ENCODE measurements at places on chromosomes 1 and 21.

GRCh38 chr1:101741910-101742309, 254.8 kb downstream of the OLFM3 start:
- DNase-seq = no peak

- no peak for DNase-seq
These were observed 51.0 kb downstream of the ZBTB18 start for GRCh38 chr1:244102046-244102445.

GRCh38 chr1:184716158-184716557, 38.5 kb downstream of the EDEM3 start:
- DNase-seq = no peak

DNA sequence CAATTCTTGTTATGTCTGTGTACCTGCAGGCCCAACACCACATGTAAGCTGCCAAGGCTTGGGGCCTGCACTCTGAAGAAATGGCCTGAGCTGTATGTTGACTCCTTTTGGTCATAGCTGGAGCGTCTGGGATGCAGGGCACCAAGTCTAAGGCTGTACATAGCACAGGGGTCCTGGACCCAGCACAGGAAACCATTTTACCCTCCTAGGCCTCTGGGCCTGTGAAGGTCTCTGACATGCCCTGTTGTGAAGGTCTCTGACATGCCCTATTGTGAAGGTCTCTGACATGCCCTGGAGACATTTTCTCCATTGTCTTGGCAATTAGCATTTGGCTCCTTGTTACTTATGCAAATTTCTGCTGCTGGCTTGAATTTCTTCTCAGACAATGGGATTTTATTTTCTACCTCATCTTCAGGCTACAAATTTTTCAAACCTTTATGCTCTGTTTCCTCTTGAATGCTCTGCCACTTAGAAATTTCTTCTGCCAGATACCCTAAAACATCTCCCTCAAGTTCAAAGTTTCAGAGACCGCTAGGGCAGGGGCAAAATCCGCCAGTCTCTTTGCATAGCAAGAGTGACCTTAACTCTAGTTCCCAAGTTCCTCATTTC, 246.7 kb upstream of the B3GALT2 start:
- no peak for DNase-seq

DNA sequence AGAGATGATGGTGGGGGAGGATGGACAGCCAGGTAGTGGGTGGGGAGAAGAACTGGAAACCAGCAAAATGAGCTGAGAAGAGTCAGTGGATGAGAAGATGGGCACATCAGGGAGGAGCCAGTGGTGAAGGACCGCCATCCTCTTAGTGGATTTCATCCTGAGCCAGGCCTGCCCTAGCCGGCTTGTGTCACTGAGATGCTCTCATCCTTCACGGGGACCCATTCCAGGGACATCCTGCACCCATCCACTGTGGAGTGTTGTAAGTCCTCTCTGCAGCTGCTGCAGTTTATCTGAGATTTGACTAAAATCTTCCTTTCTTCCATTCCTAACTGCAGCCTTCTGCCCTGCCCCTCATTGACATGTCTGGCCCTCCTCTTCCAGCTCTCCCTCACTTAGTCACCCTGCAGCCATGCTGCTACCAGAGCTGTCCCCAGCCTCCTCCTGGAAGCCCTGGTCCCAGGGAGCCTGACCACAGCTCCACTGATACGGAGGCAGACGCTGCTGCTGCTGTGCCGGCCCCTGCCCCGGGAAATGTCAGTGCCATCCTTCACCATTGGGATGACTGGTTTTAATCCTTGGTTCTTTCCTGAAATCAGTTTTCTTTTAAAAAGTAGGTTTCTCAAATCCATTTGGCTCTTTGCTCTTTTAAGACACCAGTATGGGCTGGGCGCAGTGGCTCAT, 33.2 kb downstream of the STUM start:
- DNase-seq = no peak

GRCh38 chr1:232335261-232335660, 294.7 kb downstream of the SIPA1L2 start:
- peak; percentile 53 for DNase-seq

DNA sequence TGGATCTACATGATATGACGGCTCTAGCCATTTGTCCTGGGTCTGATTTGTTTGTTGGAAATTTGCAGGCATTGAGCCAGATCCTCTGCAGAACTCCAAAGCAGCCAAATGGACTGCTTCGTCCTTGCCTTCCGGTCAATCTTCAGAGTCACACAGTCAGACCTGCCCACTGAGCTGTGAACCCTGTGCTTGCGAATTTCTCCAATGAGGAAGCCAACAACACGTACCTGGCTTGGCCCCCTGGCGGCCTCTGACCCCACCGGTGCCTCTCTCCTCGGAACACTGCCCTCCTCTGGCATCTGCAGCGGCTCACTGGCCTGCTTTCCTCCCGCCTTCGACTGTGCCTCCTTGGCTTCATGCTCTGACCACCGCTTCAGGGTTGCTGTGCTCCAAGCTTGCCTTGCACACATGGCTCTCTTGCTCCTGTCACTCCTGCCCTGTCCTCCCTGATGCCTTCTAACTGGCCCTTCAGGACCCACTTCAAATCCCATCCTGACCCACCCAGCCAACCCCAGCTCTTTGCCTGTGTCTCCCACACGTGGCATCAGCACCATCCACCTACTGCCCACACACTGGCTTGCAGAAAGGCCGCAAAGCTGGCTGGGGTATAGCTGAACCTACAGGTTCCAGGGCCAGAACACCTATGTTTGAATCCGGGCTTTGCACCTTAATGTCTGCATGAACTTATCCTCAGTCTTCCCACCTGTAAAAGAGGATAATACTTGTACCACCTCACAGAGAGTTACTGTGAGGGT, 128.2 kb downstream of the KCNN3 start:
- DNase-seq = no peak

- DNase-seq = no peak
These were observed 198.3 kb downstream of the SLC44A5 start for GRCh38 chr1:75412616-75413015.

- DNase-seq = no peak
These were observed 16.3 kb upstream of the PPM1J start for GRCh38 chr1:112731451-112731850.

DNA sequence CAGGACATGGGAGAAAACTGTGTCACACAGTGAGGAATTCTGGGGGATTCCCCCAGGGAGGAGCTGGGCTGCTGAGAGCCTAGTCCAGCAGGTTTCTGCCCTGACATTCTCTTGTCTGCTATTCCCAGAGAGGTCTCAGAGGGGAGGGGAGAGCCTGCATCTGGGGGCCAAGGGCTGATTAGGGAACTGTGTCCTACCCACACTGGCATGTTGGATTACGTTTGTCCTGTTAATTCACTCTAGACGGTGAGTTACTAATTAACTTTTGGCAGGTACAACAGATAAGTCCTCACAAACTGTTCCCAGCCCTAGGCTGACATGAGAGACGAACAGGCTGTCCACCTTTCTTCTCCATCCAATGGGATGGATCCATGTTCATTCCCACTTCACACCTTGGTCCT, 2.6 kb upstream of the SH3BGRL3 start:
- no peak for DNase-seq

DNA sequence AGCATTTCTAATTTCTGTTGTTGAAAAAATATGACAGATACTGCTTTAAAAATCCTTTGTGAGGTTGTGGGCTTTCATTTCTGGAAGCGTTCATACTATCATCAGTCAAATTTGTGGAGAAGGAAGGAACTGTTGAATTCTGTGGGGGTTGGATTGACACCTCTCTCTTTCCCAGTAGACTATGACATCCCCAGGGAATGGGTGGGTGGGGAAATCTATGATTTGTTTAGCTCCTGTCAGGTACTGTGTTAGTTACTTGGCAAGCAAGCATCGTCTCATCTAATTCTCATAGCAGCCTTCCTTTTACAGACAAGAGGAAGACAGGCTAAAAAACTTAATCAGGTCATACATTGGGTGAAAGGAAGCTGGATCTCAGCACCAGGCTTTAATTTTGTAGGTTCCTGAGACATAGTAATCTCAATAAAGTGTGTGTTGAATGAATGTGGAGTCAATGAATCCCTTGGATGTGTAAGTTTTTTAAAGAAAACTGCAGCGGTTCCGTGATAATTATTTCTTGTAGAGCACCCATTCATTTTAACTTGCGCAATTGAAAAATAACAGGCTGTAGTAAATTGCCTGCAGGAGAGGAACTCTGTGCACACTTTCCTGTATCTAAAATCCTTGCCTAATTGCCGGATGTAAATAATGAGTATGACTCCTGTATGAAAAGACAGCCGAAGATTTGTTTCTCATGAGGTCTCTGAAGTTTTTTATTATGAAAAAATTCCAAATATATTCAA, 60.6 kb downstream of the MYOM3 start:
- no peak for DNase-seq

GRCh38 chr1:47627016-47627415, 189.2 kb downstream of the FOXD2 start:
- no peak for DNase-seq

GRCh38 chr1:47677241-47677940, 239.5 kb downstream of the FOXD2 start:
- no peak for DNase-seq

GRCh38 chr1:19639999-19640362, 4.1 kb upstream of the NBL1 start:
- DNase-seq = no peak

DNA sequence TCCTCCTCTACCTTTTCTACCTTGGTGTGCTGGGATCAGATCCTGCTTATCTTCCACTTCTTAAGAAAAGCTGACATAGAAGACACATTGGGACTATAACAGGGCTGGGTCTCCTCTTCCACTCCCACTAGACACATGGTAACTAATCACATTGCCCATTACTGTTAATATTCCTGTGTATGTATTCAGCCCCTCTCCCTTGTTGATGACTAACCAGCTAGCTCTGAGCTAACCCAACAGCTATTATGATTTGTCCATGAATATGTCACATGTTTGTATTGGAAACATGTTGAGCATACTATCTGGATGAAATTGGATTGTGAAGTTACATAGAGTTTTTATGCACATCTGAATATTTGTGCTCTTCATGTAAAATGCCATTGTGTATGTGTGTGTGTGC, 52.9 kb downstream of the MPZL1 start:
- DNase-seq = no peak

DNA sequence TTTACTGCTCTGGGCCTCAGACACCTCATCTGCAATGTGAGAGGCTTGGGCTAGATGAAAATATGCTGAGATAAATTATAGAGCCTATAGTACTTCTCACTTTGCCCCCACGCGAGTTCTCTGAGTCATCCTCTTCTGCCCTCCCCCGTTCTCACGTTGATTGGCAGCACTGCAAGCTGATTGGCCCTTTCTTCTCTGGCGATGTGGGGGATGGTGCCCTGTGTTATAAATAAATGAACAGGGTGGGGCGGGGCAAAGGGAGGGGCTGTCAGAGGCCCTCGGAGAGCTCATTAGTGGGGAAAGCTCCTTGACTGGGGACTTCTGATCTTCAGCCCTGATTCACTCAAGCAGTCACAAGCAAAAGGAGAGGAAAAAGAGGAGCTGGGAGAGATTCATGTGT, 64.3 kb upstream of the ZC3H12A start:
- no peak for DNase-seq

- no peak for DNase-seq
These were observed 120.5 kb upstream of the KLHDC7A start for GRCh38 chr1:18360251-18360650.

DNA sequence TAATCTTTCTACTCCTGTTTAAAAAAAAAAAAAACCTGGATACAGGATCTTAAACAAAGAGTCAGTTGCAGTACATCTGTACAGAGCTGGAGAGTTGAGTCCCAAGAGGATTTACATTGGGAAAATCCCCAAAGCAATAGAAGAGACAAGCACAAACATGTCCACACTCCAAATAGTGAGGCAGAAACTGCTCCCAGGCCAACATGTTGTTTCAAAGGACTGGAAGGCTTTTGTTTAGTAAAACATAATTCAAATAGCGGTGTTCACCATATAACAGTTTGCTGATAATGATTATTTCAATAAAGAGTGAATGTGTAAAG, 425.4 kb downstream of the ADGRL2 start:
- no peak for DNase-seq

DNA sequence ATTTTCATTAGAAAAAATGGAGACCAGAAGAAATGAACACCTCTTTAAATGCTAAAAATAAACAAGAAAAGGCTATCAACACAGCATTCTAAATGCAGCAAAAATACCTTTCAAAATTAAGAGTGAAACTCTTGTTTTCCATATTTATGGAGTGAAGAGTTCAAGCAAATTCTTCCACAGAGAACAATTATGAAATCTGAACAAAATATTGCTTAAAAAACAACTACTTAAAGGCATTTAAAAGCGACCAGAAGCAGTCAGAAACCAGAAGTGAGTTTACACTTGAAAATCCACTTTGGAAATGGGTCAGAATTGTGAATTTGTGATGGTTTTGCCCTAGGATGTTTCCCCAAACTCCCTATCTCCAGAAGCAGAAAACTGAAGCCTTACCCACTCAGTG, 60.9 kb upstream of the KCNH1 start:
- no peak for DNase-seq

DNA sequence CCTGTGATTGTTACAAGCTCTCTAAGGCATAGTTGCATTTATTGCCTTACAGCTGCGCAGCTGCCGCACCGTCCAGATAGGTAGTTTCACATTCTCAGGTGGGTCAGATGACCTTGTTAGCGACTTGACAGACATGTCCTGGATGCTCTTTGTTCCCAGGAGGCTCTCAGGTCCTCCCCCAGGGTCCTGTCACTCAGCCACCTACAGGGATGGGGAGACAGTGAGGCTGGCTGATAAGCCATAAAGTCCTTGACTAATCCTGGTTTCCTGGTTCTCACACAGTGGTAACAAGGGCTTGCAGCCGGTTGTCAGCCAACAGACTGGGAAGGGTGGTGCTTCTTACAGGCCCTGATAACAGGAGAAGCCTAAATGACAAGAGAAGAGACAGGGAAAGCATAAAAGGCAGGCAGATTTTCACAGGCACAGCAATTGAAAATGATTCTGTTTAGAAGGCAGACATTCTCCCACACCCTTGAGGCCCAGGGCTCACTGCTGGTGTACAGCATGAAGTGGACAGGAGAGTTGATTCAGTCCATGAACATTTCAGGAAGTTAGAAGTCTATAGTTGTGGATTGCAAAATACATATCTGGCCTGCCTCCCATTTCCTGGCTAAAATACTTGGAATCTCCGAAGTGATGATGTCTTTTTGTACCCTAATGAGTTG, 2.9 kb downstream of the ARF1 start:
- no peak for DNase-seq

- DNase-seq = no peak
These were observed 8.9 kb upstream of the IL12RB2 start for GRCh38 chr1:67298762-67299161.

- DNase-seq = no peak
These were observed 51.3 kb downstream of the MAST2 start for GRCh38 chr1:45854724-45855123.

DNA sequence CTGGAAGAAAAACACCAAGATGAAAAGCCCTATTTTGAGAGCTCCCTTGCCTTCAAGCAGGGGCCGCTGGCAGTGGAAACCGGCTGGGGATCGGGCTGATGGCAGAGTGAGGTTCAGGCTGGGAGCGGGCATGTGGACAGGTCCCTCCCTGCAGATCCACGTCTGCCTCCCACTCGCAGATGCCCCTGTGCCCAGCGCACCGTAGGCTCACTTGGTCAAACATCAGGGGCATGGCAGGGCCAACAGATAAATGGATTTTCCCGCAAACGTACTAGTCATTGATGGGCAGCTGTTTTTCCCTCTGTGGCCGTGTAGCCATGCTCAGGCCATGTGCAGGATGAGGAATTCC, 6.6 kb upstream of the C1orf174 start:
- DNase-seq = no peak

GRCh38 chr1:76083189-76083588, 8.6 kb downstream of the ST6GALNAC3 start:
- no peak for DNase-seq
